Activated CD8-positive, alpha-beta memory T cell treated with anti-CD3 and anti-CD28 coated beads, Interleukin-2, amount 10 ng/mL, durations not matched to agents 7 days and 5 days (primary cell): ENCODE measurements at places on chromosomes 3 and 15.
A peak's percentile ranks its signal among the peaks of the same experiment; 100 is the strongest.

DNA sequence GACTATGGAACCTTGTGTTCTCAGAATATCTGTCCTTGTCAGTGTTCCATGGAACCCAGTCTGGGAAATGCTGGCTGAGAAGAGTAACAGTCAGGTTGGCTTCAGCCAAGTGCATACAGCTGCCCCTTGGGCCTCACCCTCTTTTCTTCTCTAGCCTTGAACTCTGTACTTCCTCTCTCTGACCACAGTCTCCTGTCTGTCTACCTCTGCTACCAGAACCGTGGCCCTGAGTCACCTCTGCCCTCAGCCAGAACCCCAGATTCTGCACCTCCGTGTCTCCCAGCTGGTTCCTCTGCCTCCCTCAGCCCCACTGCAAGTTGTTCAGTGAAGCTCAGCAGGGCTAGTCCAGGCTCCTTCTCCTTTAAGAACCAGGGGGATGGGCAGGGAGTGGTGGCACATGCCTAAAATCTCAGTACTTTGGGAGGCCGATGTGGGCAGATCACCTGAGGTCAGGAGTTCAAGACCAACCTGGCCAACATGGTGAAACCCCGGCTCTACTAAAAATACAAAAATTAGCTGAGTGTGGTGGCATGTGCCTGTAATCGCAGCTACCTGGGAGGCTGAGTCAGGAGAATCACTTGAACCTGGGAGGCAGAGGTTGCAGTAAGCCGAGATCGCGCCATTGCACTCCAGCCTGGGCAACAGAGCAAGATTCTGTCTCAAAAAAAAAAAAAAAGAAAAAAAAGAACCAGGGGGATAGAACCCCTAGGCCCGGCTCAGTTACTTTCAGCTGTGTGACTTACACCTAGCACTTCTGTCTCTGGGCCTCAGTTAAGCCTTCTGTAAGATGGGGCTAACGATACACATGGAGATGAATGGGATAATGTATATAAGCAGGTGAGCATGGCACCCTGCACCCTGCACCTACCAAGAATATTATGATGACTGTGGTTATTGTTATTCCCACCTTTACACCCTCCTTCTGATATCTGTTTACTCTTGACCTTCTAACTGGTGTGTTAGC lies 24.3 kb upstream of the TATDN2 start:
- H3K27me3 ChIP-seq = no peaks in the 10 kb centered on the region
- no peak overlapping the region for H3K4me3 ChIP-seq
- H3K27ac ChIP-seq = peak overlapping the region; percentile 72
- peak; percentile 87 for DNase-seq

DNA sequence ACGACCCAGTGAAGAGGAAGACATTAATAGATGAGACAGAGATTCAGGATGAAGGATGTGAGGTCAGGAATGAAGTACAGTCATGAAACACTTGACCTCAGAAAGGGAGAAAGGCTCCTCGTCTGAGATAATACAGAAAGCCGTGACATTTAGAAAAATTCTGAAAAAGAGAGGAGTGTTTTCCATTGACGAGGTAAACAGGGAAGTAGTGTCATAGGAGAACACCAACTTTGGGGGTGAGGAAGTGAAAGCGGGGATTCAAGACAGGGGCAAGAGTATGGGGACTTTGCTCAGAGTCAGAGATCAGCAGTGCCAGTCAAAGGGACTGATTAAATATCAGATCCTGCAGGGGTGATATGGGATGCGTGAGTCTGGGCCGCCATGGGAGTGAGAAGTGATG lies 160.9 kb downstream of the PLCL2 start:
- no peak overlapping the region for H3K27ac ChIP-seq
- peaks cover 42% of the 10 kb centered on the region for H3K4me1 ChIP-seq
- H3K36me3 ChIP-seq = peaks cover 59% of the 10 kb centered on the region
- no peak for DNase-seq
- H3K4me3 ChIP-seq = no peak overlapping the region
- H3K27me3 ChIP-seq = no peaks in the 10 kb centered on the region

DNA sequence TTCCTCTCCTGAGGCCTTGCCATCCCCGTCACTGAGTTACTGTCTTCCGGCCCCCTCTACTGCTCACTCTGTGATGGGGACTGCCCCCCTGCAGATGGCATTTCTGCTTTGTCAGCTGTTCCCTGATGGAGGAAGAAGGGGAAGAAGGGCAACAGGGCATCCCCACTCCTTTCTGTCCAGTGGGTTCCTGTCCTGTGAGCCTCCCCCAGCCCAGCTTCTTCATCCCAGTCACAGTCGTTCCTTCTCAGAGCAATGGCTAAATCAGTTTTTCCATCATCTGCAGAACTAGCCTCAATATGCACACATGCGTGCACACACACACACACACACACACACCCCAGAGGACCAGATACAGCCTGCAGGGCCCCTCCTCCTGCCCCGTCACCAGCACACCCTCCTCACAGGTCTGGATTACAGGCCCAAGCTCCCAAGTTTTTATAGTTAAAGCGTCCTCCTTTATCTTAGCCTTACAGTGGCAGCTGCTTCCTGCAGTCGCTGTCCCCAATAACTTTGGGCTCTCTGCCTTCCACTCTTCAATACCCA lies 21.4 kb downstream of the ALDH1L1 start:
- no peaks in the 10 kb centered on the region for H3K4me1 ChIP-seq
- H3K27ac ChIP-seq = no peak overlapping the region
- DNase-seq = no peak
- peaks cover 18% of the 10 kb centered on the region for H3K27me3 ChIP-seq

DNA sequence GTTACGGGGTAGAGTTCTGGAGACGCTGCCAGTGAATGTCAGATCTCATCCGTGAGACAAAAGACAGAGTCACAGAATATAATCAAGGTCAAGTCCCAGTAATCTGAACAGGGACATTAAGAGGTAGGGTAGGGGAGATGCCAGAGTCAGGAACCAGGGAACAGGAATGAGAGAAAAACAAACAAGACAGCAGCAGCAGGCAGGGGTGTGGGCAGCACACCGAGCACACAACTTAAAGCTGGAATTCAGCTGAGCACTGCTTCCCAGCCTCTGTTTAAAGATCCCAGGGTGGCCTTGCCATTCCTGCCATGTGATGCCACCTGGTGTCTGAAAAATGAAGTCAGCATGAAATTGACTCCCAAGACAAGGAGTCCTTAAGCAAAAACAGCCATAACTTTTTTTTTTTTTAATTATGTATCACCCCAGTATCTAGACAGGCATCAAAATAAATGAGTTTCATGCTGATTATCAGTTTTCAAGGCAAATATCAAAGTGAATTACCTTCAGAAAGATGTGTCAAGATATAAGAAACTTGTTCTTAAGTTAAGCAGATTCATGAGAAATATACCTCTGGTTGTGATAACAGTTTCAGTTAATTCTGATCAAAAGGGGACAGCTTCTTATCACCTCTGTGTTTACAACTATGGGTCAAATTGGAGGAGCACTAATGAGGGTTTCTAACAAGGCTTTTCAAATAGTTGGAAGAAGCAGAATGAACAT lies 203.7 kb downstream of the SLC9A9 start:
- H3K27ac ChIP-seq = no peak overlapping the region
- no peak overlapping the region for H3K4me3 ChIP-seq
- H3K27me3 ChIP-seq = no peaks in the 10 kb centered on the region
- H3K36me3 ChIP-seq = peaks cover 5% of the 10 kb centered on the region

- DNase-seq = no peak
- no peaks in the 10 kb centered on the region for H3K4me1 ChIP-seq
- no peak overlapping the region for H3K27ac ChIP-seq
- H3K36me3 ChIP-seq = no peaks in the 10 kb centered on the region
- H3K27me3 ChIP-seq = peaks cover 18% of the 10 kb centered on the region
Measured at GRCh38 chr15:91196768-91197167, 96.7 kb downstream of the SV2B start.

DNA sequence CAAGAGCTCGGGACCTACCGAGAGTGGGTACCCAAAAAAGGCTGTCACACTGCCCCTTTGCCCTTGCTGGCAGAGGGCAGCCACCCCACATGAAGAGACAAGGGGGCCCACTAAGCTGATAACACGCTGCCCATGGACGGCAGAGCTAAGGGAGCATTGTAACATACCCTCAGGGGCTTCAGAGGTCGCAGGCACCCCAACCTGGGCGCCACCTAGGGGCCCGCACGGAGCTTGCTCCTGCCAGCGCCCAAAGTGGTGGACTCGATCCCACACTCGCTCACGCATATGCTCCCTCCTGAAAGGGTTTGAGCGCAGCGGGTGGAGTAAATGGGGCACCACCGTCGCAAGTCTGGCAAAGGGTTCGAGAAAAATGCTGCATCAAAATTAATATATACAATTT lies 975.4 kb downstream of the ZPLD1 start:
- H3K4me1 ChIP-seq = no peaks in the 10 kb centered on the region
- no peak for DNase-seq
- H3K4me3 ChIP-seq = no peak overlapping the region
- no peak overlapping the region for H3K27ac ChIP-seq
